Spinal cord (tissue), 10 donors: ENCODE measurements at places on chromosomes 13 and 19.

DNA sequence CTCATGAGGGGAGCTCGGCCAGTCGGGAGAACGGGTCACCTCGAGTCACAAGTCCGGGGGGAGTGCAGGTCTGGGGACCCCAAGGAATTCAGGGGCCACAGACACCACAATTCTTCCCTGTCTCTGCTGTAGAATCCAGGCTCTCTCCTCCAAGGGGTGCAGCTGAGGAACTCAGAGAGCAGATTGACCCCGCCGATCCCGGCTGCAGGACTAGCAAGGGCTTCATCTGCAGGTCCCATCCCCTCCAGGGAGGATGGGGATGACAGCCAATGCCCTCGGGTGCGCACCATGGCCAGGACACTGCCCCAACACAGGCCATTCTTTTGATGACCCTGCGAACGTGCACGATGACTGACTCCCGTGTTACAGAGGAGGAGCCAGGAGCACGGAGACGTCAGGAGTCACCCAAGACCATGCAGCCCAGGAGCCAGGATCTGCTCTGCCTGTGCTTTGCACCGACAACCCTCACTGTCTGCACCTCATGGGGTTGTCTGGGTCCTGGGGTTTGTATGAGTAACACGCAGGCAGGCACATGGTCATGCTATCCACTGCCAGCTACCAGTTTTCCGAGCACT is 48.5 kb upstream of the TUBGCP3 start:
- no peak for DNase-seq

- no peak for DNase-seq
Observed at GRCh38 chr19:14563590-14563926, 8.3 kb downstream of the NDUFB7 start.

- DNase-seq, result no peak
Observed at GRCh38 chr13:112821340-112822055, 131.7 kb downstream of the ATP11A start.

DNA sequence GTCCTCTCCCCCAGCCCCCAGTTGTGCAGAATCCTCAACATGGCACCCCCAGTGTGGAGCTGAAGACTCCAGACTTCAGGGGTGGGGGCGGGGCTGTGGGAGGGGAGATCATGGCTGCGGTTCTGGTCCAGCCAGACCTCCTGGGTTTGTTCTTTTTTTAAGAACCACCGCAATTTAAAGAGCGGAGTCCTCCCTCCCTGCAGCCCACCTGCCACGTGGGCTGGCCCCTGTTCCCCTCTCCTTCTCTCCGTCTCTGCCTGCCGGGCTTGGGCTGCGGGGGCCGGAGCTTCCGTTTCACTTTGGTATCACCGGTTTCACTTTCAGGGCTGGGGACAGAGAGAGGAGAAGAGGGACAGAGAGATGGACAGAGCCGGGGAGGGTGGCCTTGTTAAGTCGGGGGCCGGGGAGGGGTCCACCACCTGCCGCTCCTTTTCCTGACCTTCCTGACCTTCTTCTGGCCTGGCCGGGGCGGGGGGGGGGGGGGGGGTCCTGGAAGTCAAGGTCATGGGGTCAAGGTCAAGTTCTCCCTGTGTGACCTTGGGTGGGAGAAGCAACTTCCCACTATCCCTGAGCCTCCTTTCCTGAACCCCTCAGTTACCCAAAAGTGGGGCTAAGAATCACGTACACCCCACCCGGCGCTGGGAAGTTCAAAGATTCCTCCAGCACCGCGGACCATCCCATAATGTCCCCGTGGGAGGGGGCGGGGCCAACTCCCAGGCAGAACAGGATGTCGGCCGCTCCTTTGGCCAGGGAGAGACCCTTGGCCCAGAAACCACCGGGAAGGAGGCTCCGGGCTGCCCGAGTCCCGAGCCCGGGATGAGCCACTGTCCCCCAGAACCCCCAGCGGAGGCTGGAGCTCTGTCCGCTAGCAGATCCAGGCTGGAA is 11.3 kb upstream of the ZBTB7A start:
- no peak for DNase-seq

- DNase-seq, result no peak
Observed at GRCh38 chr13:79675931-79676660, 195.1 kb downstream of the NDFIP2 start.

DNA sequence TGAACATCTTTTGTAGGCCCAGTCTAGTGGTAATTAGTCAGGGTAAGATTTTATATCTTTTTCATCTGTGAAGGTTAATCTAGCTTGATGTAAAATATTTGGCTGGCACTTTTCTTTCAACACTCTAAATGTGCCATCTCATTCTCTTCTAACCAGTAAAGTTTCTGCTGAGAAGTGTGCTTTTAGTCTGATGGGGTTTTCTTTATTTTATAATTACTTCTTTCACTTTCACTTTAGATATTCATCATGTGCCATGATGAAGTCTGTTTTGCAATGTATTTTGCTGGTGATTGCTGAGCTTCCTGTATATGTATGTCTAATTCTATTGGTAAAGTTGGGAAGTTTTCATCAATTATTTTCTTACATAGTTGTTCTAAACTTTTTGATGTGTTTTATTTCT is 31.9 kb downstream of the ZNF726 start:
- no peak for DNase-seq

DNA sequence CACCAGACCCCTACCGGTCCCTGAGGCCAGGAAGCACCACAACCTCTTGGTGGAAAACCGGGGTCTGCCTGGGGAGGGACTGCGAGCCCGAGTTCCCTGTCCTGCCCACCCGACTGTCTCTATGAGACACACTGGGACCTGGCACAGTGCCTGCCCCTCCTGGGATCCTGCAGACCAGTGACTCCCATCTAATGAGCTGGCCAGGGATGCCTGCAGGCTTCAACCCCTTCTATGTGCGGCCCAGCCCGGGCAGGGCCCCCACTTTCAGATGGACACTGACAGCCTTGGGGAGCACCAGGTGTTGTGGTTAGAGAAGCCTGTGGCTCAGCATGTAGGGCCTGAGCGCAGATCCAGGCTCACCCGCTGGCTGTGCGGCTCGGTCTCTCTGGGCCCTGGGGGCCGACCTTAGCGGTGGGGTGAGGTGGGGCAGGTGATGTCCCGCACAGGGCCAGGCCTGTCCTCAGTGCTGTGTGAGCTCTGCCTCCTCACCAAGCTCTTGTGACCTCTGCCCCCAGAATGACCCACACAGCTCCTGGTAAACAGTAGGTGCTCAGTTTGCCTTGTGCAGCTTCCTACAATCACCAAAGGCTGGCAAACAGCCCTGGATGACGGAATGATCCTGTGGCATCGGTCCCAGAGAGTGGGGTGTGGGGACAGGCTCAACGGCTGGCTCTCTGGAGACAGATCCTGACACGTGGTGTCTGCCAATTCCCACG is 17.9 kb upstream of the CACTIN start:
- DNase-seq, result peak; percentile 51

DNA sequence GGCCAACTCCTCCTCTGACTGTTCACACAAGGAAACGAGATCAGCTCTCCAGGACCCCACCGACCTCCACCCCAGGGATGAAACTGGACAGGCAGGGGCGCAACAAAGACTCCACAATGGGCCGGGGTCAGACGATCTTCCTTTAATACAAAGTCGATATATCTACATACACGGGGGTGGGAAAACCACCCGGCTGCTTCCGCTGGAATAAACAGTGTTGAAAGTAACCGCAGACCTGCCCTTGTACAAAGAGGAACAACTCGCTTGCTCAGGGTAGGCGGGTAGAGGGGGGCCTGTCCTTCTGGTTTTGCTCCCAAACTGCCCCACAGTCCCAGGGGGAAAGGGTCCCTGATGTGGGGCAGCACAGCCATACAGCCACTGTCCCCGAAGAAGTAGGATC is 135.2 kb downstream of the PTPRS start:
- DNase-seq, result no peak

DNA sequence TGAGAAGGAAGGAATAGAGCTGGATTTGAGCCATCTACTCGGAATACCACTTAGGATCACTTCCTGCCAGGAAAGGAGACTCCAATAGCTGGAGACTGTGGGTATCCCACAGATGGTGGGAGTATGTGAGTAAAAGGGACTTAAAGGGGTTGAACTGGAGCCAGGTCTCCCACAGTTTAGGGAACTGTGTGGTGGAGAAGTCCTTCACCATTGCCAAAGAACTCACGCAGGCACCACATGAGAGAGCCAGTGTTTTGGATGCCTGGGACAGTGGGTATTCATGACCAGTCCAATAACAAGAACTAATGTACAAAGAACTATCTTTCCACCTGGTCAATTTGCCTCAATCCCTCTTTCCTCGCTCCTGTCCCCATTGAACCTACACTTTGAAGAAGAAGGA is 24.4 kb upstream of the MYCBP2 start:
- DNase-seq, result no peak

DNA sequence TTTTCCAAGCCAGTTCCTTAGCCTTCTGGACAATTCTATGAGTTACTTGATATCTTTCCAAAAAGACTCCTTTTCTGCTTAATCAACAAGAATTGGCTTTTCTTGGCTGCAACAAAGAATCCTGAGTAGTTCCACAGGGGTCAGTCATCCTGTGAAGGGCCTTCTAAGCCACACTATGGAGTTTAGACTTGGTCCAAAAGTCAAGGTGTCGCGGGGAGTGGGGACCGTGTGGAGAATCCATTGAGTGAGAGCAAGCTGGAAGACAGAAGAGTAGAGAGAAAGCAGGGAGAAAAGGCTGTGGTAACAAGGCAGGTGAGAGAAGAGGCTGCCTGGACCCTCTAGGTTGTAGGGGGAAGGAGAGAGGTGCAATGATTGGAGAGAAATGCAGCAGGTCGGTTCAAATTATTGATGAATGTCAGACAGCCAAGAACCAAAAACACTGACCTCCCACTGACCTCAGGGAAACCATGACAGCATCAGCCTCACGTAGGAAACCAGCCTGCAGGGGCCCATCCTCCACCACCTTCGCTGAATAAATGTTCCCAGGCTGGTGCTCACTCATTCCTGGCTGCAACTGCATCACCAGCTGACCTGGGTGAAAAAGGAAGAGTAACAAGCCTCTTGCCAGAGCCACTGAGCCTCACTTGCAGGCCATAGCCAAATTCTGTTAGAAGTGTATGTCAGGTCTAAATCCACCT is 7.1 kb upstream of the IFT88 start:
- DNase-seq, result no peak

GRCh38 chr19:15177269-15178116 is 23.3 kb downstream of the NOTCH3 start:
- DNase-seq, result peak; percentile 94

DNA sequence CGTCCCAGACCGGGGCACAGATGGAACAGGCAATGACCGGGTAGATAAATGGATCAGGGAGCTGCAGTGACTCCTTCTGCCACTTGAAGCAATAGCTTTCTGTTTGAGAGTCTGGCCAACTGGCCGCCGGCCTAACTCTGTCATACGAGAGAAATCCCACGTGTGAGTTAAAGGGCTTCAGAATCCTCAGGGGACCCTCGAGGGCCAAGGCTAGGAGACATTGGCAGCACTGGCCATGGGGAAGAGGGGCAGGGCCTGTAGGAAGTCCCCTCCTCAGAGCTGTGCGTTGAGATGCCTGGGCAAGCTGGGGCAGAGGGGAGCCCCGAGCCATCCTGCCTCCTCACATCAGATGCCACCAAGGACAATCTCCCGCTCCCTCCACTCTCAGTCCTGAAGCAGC is 51.6 kb downstream of the KLF2 start:
- no peak for DNase-seq

DNA sequence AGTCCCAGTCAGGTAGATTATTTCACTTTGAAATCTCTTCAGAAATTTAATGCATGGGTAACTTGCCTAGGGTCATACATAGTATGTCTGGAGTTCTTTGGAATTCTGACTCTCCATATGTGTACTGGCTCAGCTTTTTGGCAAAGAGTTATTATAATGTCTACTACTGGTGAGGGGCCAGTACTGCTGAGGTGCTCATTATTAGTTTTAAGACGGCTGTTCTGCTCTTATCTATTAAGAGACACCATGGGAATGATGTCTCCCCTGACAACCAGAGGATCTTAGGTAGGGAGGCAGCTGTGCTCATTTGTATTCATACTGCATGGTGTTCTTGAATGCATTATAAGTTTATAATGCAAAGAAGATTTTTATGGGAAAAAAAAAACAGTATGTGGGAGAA is 184.1 kb downstream of the RGCC start:
- DNase-seq, result no peak

GRCh38 chr13:112775791-112776279 is 86.0 kb downstream of the ATP11A start:
- DNase-seq, result no peak

- peak; percentile 78 for DNase-seq
Observed at GRCh38 chr19:2603334-2603733, 99.2 kb downstream of the GNG7 start.

GRCh38 chr13:93180356-93180969 is 46.1 kb upstream of the GPC6 start:
- no peak for DNase-seq

DNA sequence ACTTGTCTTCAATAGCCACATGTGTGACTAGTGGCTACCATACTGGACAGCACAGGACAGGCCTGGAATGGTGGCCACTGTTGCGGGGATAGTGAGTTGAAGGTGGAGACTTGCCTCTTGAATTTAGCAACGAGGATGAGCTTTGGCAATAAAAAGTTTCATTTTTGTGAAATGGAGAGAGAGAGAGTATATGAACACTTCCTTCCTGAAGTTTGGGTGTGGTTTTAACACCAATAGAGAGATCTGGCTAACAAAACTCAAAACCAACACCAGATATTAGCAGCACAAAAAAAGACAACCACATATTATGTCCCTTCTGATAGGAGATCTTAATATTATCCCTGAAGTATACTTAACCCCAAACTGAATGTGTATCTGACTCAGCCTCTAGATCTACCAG is 6.3 kb upstream of the LRFN3 start:
- DNase-seq, result no peak

DNA sequence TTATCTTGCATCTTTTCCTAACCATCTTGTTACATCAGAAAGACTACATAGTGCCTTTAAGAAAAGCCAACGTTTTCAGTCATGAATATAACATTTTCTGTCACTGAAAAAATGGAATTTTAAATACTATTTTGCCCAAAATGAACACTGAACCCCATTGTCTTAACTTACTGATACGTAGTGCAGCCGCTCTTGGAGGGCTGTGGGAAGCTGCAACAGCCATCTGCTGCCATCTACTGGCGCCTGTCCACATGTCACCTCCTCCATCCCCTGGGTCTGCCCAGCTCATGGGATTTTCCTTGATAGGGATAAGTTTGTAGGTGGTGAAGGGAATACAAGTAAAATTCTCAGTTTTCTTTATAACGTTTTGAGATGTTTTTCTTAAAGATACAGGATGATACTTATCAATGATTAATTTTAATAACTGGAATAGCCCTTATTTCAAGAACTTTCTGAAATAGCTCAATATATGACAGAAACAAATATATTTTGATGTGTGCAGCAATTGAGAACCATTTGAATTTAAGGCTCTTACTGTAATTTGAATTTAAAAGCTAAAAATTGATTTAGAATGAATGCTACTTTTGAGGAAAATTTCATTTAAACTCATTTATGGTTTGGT is 73.7 kb downstream of the GGACT start:
- DNase-seq, result peak; percentile 95

DNA sequence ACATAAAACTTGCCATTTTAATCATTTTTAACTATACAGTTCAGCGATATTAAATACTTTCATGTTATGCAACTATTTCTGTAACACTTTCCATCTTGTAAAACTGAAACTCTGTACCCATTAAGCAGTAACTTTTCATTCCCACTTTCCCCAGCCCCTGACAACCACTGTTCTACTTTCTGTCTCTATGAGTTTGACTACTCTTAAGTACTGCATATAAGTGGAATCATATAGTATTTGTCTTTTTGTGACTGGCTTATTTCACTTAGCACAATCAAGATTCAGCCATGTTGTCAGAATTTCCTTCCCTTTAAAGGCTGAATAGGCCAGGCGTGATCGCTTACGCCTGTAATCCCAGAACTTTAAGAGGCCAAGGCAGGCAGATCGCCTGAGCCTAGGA is 56.2 kb downstream of the ARHGAP35 start:
- DNase-seq, result no peak
